ENCODE measurements at places on chromosomes 1 and 21. TPM values are rescaled to one million over a fixed set of nuclear protein-coding genes. Genes with fewer than 3 reads are reported as not detected.

DNA sequence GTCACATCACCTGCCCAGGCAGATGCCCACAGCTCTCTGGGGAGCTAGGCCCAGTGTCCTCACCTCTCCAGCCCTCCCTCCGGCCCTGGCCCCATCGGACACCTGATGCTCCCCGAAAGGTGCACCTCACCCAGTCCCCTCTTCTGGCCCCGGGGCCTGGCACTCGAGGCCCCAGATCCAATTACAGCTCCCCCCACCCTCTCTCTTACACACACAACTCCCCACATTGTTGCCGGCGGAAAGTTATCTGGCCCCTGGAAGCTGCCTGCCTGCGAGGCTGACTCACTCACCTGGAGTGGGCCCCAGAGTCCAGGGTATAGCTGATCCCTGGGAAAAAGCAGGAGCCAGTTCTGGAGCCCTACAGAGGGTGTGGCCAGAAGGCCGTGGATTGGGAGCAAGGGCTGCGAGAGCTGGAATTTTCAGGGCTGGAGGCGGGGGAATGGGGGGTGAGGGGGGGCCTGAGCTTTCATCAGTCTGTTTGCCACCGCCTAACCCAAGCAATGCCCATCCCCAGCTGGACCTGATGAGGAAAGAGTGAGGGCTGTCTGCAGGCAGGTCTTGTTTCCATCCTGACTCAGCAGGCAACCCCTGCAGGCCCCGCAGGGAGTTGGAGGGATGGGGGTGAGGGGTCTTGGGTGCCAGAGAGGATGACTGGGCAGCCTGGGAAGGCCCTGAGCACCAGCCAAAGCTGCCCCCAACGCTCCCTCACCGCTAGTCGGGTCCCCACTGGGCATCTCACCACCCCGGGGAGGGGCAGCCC, 948 bp downstream of the FBXO2 start:
- DNase-seq: no peak

- DNase-seq: no peak
These were observed 1388.8 kb downstream of the AMY1C start for GRCh38 chr1:105138458-105138893.

GRCh38 chr1:9746651-9747050, 77.1 kb downstream of the CLSTN1 start:
- no peak for DNase-seq

DNA sequence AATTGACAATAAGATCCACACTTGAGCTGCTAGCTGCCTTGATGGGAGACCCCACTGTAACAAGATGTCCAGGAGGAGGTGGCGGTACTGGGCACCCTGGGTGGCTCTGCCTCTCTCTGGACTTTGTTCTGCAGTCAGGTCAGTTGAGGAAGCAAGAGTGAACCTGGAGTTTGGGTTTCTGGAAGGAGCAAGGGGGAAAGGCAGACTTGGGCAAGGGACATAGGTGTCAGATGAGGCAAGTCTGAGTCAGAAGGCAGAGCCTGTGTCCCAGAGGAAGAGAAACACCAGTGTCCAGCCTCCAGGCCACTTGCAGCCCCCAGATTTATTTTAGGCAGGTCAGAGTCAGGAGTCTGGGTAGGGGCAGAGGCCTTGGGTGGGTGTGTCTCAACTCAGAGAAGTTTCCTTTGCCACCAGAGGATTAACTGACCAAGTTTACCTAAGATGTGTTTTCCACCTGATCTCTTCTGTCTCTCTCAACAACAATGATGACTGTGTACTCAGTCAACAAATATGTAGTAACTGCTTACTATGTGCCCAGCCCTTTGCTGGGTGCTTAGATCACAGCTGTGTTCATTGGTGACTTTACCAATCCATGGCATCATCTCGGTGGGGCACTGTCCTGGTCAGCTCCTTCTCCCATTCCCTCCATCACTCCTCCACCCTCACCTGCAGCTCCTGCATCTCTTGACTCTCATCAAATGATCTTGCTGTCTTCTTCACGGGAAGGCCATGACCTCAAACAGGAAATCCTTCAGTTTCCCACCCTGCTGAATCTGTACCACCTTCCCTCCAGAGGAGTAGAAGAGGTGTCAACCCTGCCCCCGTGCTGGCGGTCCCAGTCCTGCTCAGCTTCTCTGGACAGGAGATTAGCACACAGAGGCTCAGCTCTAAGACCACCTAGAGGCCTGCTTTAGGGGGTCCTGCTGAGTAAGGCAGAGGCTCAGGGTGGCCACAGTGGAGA, 36.6 kb downstream of the ELF3 start:
- DNase-seq: no peak

DNA sequence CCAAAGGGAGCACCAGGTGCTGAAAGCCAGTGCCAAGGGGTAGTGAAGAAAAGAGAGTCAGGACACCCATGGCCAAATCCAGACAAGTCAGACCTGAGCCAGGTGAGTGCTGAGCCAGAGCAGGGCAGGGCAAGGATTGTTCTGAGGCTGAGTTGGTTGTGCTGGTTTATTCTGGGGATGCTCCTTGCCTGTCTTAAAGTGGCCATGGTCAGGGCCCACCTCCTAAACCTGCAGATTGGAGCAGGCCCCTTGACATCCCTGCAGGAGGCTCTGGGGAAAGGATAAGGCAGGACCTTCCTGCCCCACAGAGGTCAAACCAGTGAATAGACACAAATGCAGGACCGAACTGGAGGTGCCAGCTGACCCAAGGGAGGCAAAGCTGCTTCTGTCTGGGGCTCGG, 138.4 kb downstream of the HIVEP3 start:
- no peak for DNase-seq

- DNase-seq: no peak
These were observed 14.8 kb upstream of the NCMAP start for GRCh38 chr1:24540906-24541710.

DNA sequence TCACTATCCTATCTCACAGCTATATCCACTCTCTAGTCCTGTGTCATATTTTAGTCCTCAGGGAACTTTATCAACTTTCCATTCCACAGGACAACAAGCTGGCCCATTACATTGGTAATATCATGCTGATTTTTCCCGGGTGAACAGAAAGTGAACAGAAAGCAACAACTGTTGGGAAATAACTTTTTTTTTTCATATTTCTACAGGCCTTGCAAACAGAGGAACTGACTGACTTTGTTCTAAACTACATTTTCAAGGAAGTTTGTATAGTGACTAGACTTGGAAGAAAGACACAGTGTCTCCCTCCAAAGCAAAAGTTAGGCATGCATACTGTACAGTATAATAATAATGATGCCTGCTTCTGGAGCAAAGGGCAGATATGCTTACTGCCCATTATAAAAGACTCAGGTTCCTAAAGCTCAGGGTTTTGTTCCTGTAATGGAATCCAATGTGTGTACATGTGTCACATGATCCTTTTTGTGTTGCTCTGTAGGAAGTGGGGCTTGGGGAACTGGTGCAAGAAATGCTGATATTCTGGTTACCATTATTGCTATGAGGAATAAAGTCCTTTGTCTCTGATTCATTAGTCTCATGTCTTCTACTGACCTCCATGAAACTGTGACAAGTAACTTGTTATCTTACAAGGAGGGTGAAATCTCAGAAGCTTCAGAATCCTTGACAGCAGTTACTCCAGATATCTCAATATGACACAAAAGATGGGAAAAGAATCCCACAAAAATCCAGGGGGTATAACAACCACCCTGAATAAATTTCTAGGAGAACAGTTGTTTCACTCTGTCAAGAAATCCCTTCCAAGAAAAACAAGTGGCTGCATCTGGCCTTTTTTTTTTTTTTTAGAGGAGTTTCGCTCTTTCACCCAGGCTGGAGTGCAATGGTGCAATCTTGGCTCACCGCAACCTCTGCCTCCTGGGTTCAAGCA, 17.7 kb upstream of the NTPCR start:
- no peak for DNase-seq

DNA sequence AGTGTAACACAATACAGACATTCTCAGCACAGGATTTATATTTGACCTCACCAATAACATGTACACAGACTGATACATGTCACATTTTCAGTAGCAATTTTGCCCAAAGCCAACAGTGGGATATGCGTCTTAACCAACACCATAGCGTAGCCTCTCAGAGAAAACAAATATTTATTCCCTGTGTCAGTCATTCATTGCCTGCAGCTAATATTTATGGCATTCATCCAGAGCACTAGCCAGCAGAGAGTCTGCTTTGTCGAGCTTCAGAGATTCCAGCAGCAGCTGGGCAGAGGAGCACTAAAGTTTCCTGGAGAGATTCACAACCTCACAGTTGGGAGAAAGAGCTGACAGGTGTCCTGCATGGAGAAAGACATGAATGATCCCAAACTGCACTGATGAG, 400.7 kb upstream of the DAB1 start:
- no peak for DNase-seq

DNA sequence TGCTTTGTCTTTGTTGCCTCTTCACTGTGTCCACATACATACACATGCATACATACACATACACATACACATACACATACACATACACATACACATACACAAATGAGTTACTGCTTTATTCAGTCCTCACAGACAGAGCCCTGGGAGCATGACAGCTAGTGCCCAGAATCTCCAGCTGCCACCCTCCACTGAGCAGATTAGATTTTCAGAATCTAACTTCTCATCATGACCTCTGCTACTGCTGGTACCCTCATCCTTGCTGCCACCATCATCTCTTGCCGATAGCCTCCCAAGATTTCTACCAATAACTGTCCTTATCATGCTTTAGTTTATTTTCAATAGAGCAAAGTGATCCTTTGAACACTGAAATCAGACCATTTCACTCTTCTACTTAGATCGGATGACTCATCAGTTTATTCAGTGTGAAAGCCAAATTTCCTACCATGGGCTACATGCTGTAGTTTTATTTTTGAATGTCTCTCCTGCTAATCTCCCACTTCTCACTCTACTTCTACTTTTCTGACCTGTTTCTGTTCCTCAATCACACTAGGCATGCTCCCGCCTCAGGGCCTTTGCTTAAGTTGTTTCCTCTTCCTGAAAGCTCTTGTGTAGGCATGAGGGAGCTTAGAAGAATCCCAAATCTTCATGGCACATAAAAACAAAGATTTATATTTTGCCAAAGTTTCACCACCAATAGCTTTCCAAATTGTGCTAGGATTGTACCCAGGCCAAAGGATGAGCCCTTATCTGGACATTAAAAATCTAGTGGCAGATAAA, 43.0 kb downstream of the ATP6V1G3 start:
- DNase-seq: no peak

The ESPN gene
- not detected for total RNA-seq

The OR2L3 gene
- total RNA-seq: not detected

The NAV1 gene
- 82.6 TPM for total RNA-seq

The CLDN19 gene
- 0.28 TPM for total RNA-seq

The S100A7 gene
- not detected for total RNA-seq

The PLEKHN1 gene
- not detected for total RNA-seq

The LRRC8B gene
- total RNA-seq: 9.8 TPM

The CFAP45 gene
- total RNA-seq: 0.97 TPM

The ETV3L gene
- not detected for total RNA-seq
